ENCODE measurements at places on chromosomes 1 and 21. TPM values are rescaled to one million over a fixed set of nuclear protein-coding genes. Genes with fewer than 3 reads are reported as not detected.

The MYOM3 gene
- 0.07 TPM for total RNA-seq

The DVL1 gene
- total RNA-seq: 113 TPM

The LRRC71 gene
- total RNA-seq: not detected

The PTPRC gene
- not detected for total RNA-seq

The SPRR2A gene
- total RNA-seq: 3.5 TPM

The PTCH2 gene
- total RNA-seq: 0.31 TPM

The LCE1A gene
- total RNA-seq: 0.44 TPM

The ADAM30 gene
- total RNA-seq: not detected

The IRF6 gene
- total RNA-seq: 160 TPM

The PRAMEF27 gene
- total RNA-seq: not detected

The GSTM3 gene
- total RNA-seq: 56.4 TPM

The GBP2 gene
- total RNA-seq: 0.11 TPM

The ANGPTL3 gene
- total RNA-seq: not detected

The PRUNE1 gene
- 12.8 TPM for total RNA-seq

The RHD gene
- not detected for total RNA-seq

The GLMP gene
- 32.7 TPM for total RNA-seq

The PTGS2 gene
- 40.7 TPM for total RNA-seq

The ERICH3 gene
- not detected for total RNA-seq

The SPRR1B gene
- total RNA-seq: 36.3 TPM

The ASPM gene
- total RNA-seq: 39.2 TPM

The TNFRSF4 gene
- total RNA-seq: not detected

The DNAI4 gene
- total RNA-seq: 2.1 TPM

The C1QC gene
- not detected for total RNA-seq

The SCP2 gene
- total RNA-seq: 93.8 TPM

The VWA1 gene
- total RNA-seq: 15.0 TPM

Data from foreskin keratinocyte (primary cell).